ENCODE measurements at places on chromosomes 7 and 10. TPM values are rescaled to one million over a fixed set of nuclear protein-coding genes. Genes with fewer than 3 reads are reported as not detected.

The LMOD2 gene
- not detected for total RNA-seq

DNA sequence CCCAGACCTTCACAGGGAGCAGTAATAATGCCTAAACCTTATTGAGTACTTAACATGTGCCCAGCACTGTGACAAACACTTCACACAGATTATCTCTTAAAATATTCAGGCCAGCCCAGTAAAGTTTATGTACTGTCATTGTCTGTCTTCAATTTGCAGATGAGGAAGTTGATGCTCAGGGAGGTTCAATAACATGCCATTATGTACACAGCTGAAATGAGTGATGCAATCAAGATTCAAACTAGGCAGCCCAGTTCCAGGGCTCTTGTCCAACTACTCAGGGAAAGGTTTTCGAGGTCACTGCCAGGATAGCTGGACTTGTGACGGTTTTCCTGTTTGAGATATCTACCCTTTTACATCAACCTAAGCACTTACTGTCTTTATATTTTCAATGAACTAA is 56.1 kb downstream of the AUTS2 start:
- no peak for DNase-seq

DNA sequence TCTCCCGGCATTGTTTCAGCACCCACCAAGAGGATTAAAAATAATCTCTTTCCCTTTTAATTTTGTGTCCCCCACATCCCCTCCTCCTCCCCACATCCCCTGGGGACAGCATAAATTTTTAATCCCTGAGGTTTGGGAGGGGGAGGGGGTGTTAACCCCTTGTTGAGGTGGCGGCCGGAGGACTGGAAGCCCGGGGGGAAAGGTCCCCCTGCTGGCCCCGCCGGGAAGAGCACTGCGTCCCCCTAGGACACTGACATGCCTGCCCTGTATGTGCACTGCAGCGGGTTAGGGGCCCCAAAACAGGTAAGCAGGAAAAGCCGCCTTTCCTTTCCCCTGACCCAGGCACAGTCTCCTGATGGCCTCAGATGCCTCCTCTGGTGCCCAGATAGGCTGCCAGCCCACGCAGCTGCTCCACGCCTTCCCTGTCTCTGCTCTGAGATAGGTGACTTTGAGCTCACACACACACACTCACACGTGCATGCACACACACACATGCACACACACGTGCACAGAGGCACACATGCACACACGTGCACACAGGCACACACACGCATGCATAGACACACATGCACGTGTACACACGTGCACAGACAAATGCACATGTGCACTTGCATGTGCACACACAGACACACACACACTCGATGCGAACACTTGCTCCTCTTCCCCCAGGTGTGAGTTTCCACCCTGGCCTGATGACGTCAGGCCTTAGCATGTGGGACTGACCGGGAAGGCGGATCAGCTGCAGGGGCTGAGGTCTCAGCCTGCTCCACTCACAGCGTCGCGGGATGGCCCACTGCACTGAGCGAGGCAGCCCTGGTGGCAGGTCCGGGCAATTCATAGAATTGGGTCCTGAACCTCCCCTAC is 12.3 kb downstream of the CNPY1 start:
- DNase-seq: no peak

DNA sequence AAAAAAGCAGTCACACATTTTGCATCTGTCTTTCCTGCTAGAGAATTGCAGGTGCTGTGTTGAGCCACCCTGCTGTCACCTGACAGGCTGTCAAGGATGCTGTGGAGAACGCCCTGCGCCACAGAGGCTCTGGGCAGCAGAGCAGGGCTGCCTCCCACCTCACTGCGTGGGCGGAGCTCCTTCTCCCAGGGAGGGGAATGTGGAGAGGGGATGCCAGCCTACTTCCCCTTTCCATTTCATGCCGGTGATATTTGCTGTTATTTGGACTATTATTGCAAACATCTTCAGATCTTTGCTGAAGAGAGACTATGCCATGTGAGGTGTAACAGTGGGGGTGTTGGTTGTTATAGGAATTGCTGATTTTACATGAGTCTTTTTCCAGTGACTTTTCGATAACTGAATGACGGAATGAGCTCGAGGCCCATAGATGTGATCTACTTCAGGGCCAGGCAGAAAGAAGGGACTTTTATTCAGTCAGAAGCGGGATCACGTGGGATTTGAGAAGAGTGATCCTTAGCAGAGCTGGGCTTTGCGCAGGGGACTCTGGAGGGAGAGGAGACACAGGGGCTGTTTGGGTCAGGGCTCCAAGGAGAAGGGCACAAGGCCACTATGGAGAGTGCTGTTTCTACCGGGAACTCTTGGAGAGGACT is 13.6 kb upstream of the PRKAG2 start:
- DNase-seq: no peak

GRCh38 chr10:43981232-43981631 is 332.6 kb upstream of the ZNF32 start:
- DNase-seq: no peak

DNA sequence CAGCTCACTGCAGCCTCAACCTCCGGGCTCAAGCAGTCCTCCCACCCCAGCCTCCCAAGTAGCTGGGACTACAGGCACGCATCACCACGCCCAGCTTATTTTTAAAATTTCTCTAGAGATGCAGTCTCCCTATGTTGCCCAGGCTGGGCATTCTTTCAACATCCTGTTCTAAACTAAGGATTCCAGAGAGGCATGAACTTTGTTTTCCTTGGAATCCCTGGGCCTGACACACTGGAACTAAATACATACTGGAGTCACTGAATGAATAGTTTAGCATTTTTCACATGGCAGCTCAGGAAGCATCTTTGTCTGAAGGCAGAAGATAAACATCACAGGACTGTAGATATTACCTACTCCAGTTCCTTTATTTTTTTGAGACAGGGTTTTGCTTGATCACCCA is 108.7 kb downstream of the ITIH5 start:
- no peak for DNase-seq

DNA sequence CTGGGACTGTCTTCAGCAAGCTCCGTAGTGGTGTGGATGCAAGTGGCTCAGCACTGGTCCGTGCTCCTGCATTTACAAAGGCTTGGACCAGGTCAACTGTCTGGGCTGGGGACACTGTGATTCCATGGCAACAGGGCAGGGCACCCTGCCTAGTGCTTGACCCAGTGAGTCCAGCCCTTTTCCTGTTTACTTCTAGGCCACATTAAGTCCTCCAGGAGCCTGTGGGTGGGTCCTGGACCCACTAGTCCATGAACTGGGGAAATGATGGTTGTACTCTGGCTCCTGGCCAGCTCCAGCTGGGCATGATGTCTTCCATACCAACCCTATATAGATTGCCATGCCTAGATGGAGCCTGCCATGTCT is 152.0 kb downstream of the RPS24 start:
- no peak for DNase-seq

The NXPH1 gene
- total RNA-seq: not detected

DNA sequence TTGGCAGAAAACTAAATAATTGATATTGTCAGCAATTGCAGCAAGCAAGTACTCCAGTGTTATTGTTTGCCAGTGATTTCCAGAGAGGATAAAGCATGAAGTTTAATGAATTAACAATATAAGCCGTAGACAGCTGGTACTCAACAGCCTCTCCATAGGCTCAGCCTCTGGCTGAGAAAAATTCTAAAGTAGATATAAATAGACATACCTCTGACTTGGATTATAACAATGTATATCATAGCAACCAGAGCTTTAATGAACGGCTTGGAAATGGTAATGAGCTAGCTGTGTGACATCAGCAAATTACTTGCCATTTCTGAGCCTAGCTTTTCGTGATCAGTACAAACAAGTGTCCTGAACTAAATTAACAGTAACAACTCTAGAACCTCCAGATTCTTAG is 1055.4 kb upstream of the AUTS2 start:
- DNase-seq: no peak

DNA sequence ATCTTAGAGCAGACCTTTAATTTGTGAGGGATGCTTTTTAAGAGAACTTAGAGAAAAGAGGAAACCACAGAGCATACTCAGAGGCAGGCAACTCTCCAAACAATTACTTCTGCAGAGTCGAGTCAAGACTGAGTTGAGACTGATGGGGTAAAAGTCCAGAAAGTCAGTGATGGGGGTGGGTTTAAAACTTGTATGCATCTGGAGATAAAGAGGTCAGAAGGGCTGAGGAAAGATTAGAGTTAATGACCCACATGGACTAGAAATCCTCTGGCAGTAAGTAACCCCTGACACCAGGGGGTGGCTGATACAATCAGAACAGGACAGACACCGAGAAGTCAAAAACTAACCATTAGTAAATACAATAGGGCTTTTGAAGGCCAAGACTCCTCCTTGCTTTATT is 42.4 kb upstream of the SEPTIN7 start:
- no peak for DNase-seq

DNA sequence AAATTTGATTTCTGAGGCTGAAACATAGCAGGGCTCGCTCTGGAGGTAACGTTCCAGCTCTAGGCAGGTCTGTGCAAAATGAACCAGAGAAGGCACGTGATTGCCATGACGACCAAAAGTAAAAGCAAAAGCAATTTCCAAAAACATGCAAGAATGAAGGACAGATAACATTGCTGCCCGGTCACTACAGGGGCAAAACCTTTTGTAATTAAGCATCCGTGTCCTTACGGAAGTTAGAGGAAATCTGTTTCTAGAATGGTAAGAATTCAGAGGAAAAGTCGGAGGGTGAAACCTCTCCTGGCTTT is 2.9 kb downstream of the KLF6 start:
- DNase-seq: no peak

The BLNK gene
- not detected for total RNA-seq

The NME8 gene
- not detected for total RNA-seq

DNA sequence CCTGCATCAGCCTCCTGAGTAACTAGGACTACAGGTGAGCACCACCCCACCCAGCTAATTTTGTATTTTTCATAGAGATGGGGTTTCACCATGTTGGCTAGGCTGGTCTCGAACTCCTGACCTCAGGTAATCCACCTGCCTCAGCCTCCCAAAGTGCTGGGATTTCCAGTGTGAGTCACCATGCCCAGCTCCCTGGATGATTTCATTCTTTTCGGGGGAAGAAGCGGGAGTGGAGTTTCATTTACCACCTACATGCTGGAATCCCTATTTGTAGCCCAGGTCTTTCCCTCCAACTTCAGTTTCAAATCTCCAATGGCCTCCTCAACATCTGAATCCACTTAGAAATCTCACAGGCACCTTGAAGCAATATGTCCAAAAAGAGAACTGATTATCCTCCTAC is 2.9 kb upstream of the BTRC start:
- DNase-seq: no peak
